Amniotic epithelial cell (primary cell): ENCODE measurements at places on chromosomes 4 and X.
A peak's percentile ranks its signal among the peaks of the same experiment; 100 is the strongest.

GRCh38 chr4:153661215-153661822 is 22.8 kb upstream of the TLR2 start:
- peak; percentile 46 for DNase-seq

DNA sequence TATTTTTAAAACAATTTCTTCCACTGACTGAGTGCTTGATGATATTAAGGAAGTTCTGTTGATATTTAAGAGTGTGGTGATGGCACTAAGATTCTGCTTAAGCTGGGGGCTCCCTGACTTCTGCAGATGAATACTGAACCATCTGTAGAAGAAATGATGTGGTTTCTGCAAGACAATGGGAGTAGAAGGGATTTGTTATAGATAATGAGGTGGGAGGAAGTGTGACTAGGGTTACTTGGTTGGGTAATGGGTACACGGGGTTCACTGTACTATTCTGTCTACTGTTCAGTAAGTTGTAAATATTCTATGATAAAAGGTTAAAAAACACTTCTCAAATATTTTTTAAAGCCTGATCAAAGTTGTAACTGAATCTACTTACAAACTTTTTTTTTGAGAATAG is 60.9 kb upstream of the TXK start:
- no peak for DNase-seq

- no peak for DNase-seq
Measured at GRCh38 chrX:154602766-154603437, 16.2 kb downstream of the CTAG1B start.

- no peak for DNase-seq
Measured at GRCh38 chrX:149837639-149838038, 43.3 kb upstream of the MAGEA8 start.

DNA sequence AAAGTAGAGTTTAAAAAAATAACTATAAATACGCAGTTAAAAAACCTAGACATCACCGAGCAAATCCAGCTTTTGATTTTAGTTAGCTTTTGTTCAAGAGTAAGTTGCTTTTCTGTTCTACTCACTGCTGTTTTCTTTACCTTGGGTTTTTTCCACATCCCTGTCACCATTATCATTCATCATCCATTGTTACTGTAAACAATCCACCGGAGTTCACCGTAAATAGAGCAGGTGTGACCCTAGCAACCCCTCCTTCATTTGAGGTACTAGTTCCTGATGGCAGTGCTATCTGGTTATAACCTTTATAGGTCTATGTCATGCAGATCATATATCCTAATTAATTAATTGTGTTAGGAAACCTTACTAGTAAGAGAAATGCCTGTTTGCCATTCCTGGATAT is 43.0 kb upstream of the TEX13D start:
- no peak for DNase-seq

- DNase-seq = peak; percentile 34
Measured at GRCh38 chr4:103075435-103075893, 1.1 kb downstream of the SLC9B2 start.

DNA sequence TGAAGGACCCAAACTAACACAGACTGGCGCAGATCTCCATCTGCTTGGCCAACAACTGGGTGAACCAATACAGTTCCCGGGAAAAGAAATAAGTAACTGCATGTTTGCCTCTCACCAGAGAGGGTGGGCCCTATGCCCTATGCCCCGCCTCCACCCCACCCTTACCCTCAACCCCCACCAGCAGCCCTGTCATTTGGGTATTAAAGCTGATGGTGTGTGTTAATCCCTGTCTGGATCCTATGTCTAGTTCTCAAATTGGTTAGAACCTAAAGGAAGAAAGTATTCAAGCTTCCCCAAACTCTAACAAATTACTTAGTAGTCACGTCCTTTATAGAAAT is 19.0 kb downstream of the SMPX start:
- no peak for DNase-seq

DNA sequence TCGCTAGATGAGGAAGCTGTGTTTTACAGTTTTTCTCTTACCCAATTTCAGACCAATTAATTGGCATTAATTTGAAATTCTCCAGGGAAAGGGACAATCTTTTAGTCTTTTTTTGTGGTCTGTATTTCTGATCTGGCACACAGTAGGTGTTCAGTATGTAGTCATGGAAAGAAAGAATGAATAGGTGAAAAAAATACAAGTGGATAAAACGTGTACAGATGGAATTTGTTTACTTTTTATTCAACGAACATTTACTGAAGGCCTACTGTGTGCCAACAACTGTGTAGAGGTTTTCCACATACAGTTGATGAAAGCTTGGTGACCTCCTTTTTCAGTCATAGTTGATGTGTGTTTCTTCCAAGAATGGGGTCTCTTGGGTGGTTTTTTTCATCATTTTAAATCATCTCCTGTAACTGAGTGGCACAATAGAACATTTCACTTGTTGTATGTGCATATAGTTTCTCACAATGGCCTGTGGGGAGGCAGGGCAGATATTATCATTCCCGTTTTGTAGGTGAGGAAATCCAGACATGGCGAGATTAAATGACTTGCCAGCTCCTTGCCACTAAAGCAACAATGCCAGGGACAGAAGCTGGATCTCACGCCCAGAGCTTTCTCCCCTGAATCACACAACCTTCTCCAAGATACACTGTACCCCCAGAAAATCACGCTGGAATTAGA is 102.4 kb downstream of the CEP135 start:
- no peak for DNase-seq

GRCh38 chr4:173860094-173860493 is 330.1 kb upstream of the HAND2 start:
- DNase-seq = peak; percentile 64

DNA sequence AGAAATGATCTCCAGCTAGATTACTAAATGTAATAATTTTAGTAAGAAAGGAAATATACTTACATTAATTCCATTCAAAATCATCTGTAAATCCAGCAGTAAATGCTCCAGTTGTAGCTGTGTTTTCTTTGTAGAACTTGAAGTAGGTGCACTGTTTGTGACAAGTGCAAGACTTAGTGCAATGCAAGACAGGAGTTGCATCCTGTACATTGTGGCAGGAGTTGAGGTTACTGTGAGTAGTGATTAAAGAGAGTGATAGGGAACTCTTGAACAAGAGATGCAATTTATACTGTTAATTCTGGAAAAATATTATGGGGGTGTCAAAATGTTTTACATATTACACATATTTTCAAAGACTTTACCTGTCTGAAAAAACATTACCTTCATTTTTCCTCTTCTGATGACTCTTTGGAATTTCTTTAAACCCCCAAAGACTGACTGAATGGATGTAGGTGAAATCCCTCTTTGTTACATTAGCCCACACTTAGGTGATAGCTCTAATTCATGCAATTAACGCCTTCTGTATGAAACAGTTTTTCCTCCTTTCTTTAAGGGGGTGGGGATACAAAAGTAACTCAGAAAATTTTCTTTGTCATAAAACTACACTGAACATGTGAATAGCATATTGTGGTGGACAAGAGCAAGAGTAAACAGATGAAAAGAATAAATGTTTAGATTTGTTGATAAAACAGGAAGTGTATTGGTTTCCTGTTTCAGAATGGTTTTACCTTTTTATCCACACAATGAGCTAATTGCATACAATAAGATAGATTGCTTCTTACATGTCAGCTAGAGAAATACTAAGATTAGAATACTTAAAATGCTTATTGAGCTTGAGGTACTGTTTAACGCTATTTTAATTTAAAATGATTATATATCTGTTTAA is at the start of gene IL2:
Gene IL2 (minus strand): TSS at position 495 of the 886 bp plus-strand sequence. CDS start 285 bp downstream, at position 210.
- no peak for DNase-seq

- DNase-seq = no peak
Measured at GRCh38 chr4:42144028-42144427, 8.4 kb downstream of the BEND4 start.

GRCh38 chr4:161583549-161583948 is 580.3 kb downstream of the FSTL5 start:
- DNase-seq = no peak

DNA sequence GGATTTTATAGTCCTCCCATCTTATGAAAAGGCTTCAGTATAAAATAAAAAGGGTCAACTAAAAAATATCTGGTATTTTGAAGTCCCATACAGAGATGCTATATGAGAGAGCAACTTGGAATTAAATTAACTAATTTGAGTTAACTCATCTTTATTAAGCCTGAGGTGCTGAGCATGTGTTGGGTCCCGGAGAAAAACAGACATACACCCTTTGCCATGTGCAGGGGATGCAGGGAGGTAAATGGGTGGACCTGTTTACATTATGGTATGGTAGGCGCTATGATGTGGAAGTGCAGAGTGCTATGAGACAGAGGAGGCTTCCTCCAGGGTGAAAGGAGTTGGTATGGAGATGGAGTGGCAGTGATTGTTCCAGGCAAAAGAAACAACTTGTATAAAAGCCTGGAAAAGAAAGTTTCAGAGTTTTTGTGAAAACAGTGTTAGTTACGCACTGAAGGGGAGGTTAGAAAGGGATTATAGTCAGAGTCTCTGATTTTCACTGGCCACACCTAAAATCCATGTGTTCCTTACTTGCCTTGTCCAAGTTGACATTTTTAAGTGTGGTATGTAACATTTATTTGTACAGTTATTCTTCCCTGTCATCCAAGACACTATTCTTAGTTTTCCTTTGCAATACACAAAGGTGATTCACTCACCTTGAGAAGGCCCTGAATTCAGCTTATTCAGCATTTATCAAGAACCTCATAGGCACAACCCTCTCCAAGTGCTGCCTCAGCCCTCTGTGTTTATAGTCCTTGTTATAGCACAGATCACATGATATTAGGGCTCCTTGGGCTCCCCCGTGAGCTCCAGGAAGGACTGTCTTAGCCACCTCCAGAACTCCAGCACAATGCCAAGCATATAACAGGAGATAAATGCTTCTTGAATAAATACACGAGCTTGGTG is 152.0 kb downstream of the RASL11B start:
- DNase-seq = no peak

GRCh38 chrX:95949588-95949987 is 735.1 kb upstream of the DIAPH2 start:
- no peak for DNase-seq

GRCh38 chr4:45346816-45347435 is 620.6 kb upstream of the GNPDA2 start:
- no peak for DNase-seq

GRCh38 chr4:1310031-1310795 is 20.5 kb downstream of the MAEA start:
- DNase-seq = no peak

DNA sequence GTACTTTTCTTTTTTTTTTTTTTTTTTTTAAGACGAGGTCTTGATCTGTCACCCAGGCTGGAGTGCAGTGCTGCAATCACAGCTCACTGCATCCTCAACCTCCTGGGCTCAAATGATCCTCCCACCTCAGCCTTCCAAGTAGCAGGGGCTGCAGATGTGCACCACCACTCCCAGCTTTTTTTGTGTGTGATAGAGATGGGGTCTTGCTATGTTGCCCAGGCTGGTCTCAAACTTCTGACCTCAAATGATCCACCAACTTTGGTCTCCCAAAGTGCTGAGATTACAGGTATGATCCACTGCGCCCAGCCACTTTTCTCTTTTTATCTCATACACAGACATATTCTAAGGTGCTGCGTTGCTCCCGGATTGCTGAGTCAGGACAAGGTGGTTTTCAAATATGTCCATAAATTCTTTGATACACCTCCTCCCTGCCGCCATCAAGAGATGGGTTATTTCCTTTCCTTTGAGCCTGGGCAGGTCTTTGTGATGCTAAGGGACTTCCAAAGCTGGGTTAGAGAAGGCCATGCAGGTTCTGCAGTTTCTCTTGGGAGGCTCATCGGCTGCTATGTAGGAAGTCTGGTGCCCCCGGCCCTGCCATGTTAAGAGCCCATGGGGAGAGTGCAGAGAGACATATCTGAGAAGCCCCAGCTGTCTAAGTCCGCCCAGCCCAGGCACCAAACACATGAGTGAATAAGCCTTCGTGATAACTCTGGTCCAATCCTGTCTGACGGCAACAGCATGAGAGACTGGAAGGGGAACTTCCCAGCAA is 8.4 kb upstream of the PLA2G12A start:
- no peak for DNase-seq

GRCh38 chrX:107204068-107204605 is 2.1 kb downstream of the NUP62CL start:
- DNase-seq = no peak

GRCh38 chr4:150231107-150231770 is 153.0 kb downstream of the DCLK2 start:
- peak; percentile 12 for DNase-seq

GRCh38 chr4:2261110-2261852 is 628 bp downstream of the MXD4 start:
- DNase-seq = peak; percentile 30

- DNase-seq = peak; percentile 64
Measured at GRCh38 chr4:40626183-40626990, 3.3 kb downstream of the RBM47 start.

DNA sequence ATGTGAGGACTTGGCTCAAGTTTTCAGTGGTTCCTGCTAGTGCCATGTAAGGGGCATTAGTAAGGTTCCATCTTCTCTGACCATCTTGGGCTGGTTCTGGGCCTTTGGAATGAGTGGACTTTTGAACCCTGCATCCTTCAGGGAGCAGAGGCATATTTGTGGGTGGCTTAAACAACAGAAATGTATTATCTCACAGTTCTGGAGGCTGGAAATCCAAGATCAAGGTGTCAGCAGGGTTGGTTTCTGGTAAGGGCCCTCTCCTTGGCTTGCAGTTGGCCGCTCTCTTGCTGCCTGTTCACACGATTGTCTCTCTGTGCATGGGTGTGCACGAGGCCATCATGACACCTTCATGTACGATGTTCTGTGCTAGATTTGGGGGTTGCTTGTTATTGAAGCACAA is 21.3 kb downstream of the CCKAR start:
- DNase-seq = no peak

- no peak for DNase-seq
Measured at GRCh38 chr4:167774646-167775045, 317.7 kb upstream of the ANXA10 start.

- peak; percentile 80 for DNase-seq
Measured at GRCh38 chrX:29841750-29842149, 373.6 kb upstream of the MAGEB2 start.

GRCh38 chrX:1170243-1170642 is 42.2 kb downstream of the CRLF2 start:
- no peak for DNase-seq

- no peak for DNase-seq
Measured at GRCh38 chr4:91025241-91026148, 898.3 kb downstream of the CCSER1 start.

DNA sequence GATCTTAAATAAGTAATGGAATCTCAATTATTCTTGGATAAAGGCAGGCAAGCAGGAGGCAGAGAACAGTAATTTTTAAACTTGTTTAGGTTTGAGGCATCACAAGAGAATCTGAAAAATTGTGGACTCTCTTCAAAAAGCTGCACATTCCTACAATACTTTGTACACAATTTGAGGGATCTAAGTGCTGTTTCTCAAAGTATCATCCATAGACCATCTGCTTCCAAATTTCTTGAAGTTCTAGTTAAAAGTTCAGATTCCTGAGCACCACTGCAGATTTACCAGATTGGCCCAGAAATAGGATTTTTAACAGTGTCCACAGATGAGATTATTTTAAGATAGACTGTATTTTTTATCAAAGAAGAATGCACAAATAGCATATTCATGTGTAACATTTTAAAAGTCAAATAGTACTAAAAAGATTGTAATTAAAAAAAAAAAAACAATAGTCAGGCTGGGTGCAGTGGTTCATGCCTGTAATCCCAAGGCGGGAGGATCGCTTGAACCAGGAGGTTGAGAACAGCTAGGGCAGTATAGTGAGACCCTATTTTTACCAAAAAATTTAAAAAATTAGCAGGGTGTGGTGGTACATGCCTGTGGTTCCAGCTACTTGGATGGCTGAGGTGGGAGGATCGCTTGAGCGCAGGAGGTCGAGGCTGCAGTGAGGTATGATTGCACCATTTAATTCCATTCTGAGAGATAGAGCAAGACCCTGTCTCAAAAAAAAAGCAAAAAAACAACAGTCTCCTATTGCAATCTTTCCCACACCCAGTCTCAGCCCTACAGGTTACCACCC is 14.2 kb upstream of the FNIP2 start:
- DNase-seq = peak; percentile 9

- peak; percentile 69 for DNase-seq
Measured at GRCh38 chrX:106932960-106933537, 12.8 kb downstream of the CLDN2 start.
